CD4-positive, alpha-beta T cell treated with Interleukin-12 subunit alpha and Interleukin-12 subunit beta, for 1 hour (primary cell): ENCODE measurements at places on chromosomes 4 and X.

DNA sequence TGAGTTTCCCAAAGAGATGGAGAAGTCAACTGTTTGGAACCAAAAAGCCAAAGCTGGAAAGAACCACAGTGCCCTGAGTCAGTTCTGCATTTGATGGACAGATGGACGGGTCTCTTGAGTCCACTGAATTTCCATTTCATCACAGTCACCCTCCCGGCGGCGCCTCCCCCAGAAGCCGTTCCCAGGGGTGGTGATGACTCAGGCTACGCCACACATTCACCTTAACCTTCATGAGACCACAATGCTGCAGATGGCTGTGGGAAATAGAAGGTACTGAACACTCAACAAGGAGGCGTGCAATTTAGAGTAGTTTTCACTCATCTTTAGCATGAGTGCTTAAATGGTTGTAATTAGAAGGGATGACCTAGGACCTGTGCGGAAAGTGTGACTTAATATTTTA lies 61.3 kb downstream of the STOX2 start:
- no peak for DNase-seq

- no peak for DNase-seq
Measured at GRCh38 chr4:134668237-134668636, 466.6 kb upstream of the PABPC4L start.

- no peak for DNase-seq
Measured at GRCh38 chr4:153523941-153524386, 57.8 kb downstream of the TMEM131L start.

GRCh38 chrX:107562482-107562881 lies 65.8 kb upstream of the PRPS1 start:
- DNase-seq = no peak

DNA sequence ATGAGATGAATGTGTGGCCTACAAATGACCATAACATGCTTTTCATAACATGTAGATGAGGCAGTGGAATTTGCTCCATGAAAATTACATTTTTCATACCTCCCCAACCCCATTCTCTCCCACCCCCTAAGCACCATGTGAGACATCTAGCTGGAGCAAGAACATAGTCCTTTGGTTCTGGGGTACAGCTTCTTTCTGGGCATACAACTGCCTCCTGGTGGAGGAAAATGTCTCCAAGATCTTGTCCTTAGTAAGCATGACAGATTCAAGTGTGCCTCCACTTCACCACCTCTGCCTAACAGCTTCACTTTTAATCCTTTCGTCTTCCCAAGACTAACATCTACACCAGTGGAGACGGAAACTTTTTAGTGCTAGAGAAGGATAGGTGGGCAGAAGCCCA lies 8.0 kb downstream of the EXOC1L start:
- no peak for DNase-seq

GRCh38 chrX:52420824-52421443 lies 52.1 kb downstream of the XAGE2 start:
- no peak for DNase-seq

- no peak for DNase-seq
Measured at GRCh38 chr4:88705223-88705622, 7.6 kb upstream of the NAP1L5 start.

- no peak for DNase-seq
Measured at GRCh38 chr4:111434586-111434985, 710.7 kb upstream of the FAM241A start.

- peak; percentile 24 for DNase-seq
Measured at GRCh38 chr4:139279760-139280620, at the start of gene MGARP. MGARP (minus strand) TSS chr4:139280225; CDS start chr4:139280158, 67 bp downstream.

DNA sequence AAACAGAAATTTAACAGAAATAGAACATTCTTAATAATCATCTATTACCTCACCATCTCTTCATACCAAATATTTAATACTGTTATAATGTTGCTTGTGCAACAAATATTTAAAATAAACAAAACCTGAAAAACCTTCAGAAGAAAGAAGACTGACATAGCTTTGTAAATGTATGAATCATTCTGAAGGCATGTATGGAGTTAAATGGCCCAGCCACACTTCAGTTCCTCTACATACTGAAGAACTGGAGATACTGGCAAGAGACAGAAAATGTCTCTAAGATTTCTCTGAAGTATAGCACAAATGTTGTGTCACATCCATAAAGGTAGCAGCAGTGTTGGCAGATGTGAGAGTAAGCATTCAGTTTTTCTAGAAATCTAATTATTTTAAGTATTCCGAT lies 275.3 kb upstream of the FGF13 start:
- no peak for DNase-seq

- no peak for DNase-seq
Measured at GRCh38 chr4:8319731-8320385, 50.3 kb downstream of the HTRA3 start.

GRCh38 chr4:128354205-128354821 lies 66.7 kb upstream of the PGRMC2 start:
- DNase-seq = no peak

DNA sequence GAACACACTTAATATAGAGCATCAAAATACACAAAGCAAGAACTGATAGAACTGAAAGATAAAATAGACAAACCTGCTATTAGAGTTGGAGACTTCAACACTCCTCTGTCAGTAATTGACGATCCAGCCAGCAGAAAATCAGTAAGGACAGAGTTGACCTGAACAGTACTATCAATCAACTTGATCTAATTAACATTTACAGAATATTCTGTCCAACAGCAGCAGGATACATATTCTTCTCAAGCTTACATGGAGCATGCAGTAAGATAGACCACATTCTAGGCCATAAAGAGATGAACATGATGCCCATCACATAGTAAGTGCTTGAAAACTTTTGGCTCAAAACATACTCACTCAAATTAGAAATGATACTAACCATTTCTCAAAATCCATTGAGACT lies 196.7 kb upstream of the KLF3 start:
- no peak for DNase-seq
